Naive thymus-derived CD4-positive, alpha-beta T cell (primary cell): ENCODE measurements at places on chromosomes 16 and 17.

DNA sequence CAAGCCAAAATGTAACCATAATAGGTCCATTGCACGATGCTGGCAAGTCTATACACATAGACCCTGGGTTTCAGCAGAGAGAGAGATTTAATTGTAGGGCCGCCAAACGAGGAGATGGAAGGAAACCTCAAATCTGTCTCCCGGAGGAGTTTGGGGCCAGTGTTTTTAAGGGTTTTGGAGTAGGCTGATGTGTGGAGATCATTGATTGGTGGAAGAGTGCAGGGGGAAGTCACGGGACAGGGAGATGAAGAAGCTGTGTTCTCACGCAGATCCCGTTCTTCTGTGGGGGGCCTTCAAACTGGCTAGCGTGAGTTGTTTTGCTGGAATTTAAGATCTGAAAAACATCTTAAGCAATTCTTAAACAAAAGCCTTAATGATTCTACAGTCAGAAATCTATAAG lies 84.8 kb downstream of the KATNIP start:
- no peak for DNase-seq

DNA sequence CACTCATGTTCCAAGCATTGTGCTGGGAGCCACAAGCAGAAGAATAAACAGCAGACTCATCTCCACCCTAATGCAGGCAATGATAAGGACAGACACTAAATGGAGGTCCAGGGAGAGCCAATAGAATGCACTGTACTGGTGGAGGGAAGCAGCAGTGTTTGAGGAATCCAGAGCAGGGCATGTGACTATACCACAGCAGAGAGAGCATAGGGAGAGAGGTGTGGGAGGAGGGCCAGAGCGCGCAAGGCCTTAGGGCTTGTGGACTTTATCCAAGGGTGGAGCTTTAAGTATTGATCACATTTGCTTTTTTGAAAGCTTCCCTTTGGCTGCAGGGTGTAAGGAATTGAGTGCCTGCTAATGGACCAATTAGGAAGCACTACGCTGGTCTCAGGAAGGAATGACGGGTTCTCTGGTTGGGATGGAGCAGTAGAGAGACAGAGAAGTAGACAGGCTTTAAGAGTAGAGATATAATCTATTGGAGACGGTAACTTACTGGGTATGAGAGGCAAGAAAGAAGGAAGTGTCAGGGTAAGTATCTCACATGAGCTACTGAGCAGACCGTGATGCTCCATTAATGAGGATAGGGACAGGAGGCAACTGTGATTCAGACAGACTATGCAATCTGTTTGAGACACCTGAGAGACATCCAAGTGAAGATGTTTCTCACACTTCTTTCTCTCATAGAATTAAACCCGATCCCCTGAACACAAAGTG lies 82.2 kb downstream of the MYO1D start:
- DNase-seq = no peak

DNA sequence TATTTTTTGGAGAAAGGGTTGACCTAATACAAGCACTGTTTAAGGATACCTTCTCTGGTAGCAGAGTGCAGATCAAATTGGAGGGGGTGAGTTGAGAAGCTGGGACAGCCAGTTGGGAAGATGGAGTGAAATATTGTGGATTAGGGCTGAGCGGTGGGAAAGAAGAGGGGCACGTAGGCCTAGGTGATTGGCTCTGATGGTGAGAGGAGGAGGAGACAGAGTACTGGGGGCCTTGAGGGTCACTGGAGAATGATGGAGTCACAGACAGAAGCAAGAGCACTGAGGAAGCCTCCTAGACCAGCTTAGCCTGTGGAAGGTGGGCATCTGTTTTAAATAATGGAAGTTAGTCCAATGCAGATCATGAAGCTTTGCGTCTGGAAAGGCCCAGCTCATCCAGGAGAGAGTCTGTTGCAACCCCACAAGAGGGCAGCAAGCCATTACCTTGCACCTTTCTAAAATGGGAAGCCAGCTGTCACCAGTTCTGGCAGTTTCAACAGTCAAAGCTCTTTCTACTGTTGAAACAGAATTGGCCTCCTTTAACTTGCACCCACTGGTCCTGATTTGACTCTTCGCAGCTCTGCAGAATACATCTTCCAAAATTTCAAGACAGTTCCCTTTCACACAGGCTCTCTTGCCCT lies 11.8 kb downstream of the SLC9A5 start:
- DNase-seq = no peak

- no peak for DNase-seq
Observed at GRCh38 chr17:34654276-34654880, 75.0 kb downstream of the TMEM132E start.

GRCh38 chr16:67100569-67101310 lies 9.0 kb upstream of the PHAF1 start:
- DNase-seq = no peak

DNA sequence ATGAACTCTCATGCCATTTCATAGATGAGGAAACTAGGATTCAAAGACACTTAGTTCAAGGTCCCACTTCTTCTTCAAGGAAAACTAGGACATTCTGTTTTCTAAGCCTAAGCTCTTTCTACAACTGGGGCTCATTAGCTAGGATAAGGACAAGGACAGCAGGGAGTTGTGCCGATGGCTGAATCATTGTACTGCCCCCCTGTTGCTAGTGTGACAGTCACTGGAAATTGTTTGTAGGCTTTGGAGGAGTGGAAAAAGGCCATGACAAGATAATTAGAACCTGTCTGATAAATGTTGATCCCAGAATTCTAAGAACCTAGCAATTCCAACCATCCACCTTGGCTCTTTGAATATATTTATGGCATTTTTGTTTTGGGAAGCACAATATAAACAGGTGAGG lies 445.7 kb downstream of the CDH8 start:
- DNase-seq = no peak

DNA sequence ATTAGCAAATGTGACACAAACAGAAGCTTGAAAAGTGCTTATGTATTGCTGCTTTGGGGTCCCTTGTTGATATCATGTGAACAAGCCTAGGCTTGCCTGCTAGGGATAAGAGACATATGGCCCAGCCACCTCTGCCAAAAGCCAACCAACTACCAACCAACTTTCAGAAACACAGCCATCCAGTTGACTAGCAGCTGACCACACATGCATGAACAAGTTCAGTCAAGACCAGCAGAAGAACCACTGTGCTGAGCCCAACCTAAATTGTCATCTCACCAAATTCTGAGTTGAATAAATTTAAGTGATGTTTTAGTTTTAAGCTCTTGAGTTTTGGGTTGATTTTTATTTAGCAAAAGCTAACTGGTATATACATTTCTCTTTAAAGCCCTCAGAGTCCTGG lies 3.5 kb downstream of the ERN2 start:
- no peak for DNase-seq

GRCh38 chr17:27481327-27481726 lies 25.1 kb downstream of the KSR1 start:
- peak; percentile 52 for DNase-seq

DNA sequence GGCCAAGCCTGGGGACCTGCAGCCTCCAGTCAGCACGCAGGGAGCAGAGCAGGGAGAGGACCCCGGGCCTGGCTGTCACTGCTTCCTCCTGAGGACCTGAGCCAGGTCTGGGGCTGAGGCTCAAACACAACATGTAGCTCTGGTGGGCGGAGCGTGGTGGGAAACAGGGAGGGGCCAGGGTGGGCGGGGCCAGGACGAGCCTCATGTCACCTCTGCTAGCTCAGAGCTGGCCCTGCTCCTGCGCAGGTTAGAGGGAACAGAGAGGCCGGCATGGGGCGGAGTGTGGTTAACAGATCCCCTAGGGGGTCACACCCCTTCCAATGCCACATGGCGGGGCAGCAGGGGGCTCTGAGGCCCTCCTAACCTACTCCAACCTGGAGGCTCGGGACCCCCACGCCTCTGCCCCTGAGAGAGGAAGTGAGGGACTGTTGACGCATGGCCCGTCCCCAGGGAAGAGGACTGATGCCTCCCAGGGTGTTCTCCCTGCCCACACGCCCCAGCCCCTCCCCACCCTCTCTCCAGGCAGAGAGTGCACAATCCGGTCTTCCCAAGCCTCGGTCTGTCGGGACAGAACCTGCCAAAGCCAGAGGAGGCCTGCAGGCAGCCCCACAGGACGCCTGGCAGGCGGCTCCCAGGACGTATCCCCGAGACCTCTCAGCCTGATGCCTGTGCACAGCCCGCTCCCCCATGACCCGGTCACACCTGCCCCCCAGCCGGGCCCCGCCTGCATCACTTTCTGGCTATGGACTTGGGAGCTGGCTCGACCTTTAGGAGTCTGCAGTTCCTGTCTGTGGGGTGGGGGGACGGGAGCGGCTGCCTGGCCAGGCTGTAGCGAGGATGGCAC lies 15.2 kb downstream of the PIEZO1 start:
- no peak for DNase-seq

GRCh38 chr17:20256144-20256543 lies 211.2 kb downstream of the LGALS9B start:
- no peak for DNase-seq

DNA sequence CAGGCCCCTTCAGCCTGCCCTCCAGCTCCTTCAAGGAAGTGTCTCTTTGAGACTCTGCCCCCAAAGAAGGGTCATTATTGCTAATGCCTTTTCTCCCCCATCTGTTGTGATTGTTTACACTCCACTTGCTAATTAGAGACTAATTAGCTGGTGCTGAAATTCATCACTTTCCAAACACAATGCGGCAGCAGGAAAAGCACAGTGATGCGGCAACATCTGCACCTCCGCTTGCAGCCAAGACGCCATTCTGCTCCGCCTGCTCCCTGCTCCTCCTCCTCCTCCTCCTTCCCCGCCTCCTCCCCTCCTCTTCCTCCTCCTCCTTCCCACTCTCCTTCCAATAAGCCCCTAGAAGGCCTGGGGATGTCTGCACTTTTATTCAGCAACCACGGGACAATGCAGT lies 110.5 kb downstream of the SDK2 start:
- no peak for DNase-seq

DNA sequence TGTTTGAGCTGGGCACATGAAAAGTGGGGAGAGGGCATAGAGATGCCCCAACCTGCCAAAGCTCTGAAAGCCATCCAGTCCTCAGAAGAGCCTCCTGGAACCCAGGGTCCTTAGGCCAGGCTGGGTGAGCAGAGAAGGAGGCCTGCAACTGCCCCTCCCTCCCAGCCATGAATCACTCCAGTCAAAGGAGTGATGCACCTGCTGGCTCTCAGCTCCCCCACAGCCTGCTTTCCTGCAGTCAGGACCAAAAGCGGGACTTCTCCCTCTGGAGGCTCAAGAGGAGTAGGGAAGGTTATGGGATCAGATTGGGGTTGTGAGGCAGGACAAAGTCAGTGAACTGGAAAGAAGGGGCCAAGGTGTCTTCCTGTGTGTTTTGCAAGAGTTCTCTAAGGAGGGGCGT lies 145.6 kb downstream of the TMEM132E start:
- no peak for DNase-seq

DNA sequence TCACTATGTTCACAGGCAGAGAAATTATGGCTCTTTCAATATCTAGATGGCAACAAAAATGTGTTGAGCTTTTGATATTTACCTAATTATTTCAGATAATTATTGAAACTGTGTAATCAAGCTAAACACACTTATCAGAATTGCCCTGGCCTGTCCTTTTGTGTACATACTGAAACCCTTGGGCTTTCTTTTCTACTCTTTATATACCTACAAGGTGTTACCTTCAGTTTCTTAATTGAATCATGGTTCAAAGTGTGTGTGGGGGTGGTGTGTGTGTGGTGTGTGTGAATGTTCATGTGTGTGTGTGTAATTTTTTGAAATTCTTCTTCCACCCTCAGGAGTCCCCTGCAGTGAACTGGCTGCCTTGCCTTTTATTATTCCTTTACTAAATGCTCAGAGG lies 506.8 kb upstream of the SOX9 start:
- no peak for DNase-seq

- no peak for DNase-seq
Observed at GRCh38 chr17:28495635-28496034, 10.5 kb upstream of the FOXN1 start.

DNA sequence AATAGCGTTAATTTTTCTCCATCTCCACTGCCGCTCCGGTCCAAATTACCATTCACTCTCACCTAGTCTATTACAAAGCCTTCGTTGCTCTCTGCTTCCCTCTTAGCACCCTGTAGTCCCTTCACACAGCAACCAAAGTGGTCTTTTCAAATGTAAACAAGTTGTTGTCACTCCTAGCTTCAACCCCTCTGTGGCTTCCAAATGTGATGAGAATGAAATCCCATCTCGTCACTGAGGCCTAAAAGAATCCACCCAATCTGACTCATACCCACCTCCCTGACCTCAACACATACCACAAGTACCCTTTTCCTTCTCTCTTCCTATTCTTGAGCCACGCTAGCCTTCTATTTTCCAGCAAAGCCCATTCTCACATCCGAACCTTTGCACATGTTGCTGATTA lies 2.2 kb upstream of the PELP1 start:
- no peak for DNase-seq

GRCh38 chr17:78272181-78272913 lies 40.9 kb downstream of the TMEM235 start:
- DNase-seq = peak; percentile 88

DNA sequence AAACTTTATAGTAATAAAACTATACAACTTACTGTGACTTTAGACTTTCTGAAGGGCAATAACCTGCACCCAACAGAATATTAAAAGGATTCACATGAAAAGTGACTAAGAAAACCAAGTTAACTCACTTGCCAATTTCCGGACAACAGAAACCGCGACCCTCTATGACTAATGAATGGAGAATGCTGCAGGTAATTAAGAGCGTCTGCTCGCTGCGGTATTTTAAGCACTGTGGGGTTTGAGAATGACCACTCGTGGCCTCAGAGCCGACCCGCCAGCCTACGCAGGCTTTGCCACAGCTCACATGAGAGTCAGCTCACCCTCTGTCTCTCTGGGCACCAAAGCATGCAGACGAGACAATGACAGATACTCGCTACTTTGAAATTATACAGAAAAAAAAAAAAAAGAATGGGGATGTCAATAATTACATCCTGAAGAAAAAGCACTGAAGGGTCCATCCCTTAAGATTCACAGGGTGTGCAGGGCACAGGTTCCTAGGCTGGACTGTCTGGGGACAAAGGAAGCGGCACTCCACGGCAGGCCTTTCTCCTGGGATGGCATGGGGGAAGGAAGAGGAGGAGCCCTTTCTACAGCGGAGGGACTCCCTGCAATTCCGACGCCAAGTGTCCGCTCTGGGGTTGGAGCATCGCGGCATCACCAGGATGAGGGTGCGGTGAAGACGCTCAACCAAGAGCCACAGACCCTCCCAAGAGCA lies 35.0 kb downstream of the ZCCHC14 start:
- DNase-seq = no peak

GRCh38 chr16:79932572-79932971 lies 332.0 kb upstream of the MAF start:
- no peak for DNase-seq

DNA sequence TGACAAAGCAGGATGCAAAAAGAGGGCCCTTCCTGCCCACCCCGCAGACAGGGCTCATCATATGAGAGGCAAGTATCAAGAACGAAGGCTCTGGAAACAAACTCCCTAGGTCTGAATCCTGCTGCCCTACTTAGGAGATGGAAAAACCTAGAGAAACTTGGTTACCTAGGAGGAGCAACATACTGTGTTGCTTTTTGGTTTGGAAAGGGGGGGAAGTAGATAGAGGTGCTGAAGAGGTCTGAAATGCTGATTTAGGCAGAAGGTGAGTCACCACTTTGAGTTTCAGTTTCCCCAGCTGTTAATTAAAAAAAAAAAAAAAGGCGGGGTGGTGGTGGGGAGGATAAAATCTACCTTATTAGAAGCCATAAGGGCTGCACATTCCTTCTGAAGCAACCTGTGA lies 1.5 kb downstream of the N4BP1 start:
- peak; percentile 16 for DNase-seq

- DNase-seq = peak; percentile 54
Observed at GRCh38 chr17:21511363-21512195, 135.4 kb downstream of the KCNJ12 start.
